ENCODE measurements at places on chromosomes 6 and 20. TPM values are rescaled to one million over a fixed set of nuclear protein-coding genes. Genes with fewer than 3 reads are reported as not detected.

GRCh38 chr6:108627692-108628550, 67.2 kb downstream of the FOXO3 start:
- H3K27me3 ChIP-seq: no peaks in the 10 kb centered on the region
- H3K4me1 ChIP-seq: peaks cover 22% of the 10 kb centered on the region
- H3K27ac ChIP-seq: no peak overlapping the region
- no peak overlapping the region for H3K4me3 ChIP-seq
- no peaks in the 10 kb centered on the region for H3K36me3 ChIP-seq

GRCh38 chr6:84618046-84618752, 146.2 kb downstream of the TBX18 start:
- H3K4me3 ChIP-seq: no peak overlapping the region
- H3K27ac ChIP-seq: peak overlapping the region; percentile 93
- H3K36me3 ChIP-seq: no peaks in the 10 kb centered on the region
- peak; percentile 90 for DNase-seq
- no peaks in the 10 kb centered on the region for H3K27me3 ChIP-seq

The TTK gene
- total RNA-seq: 21.5 TPM

The BCAS1 gene
- total RNA-seq: under 0.01 TPM

DNA sequence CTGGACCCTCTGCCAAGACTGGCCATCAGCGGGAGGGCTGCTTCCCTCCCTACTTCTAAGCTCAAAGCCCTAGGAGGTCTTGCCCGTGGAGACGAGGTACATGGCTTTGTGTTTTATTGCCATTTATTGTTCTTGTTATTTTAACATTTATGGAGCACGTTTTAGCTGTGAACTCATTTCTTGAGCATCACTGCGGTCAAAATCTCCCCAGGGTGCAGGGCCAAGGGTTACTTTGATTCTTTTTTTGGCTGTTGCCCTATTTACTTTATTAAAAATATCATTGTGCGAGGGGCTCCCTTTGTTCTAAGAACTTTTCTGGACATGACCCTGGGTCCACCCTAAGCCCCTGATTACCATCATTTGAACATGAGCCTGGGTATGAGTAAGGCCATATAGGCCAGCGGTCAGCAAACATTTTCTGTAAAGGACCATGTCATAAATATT, 51.6 kb downstream of the EYA2 start:
- no peaks in the 10 kb centered on the region for H3K36me3 ChIP-seq
- H3K27ac ChIP-seq: no peak overlapping the region
- no peak for DNase-seq
- peaks cover under 1% of the 10 kb centered on the region for H3K4me1 ChIP-seq
- H3K27me3 ChIP-seq: no peaks in the 10 kb centered on the region

The NKAIN2 gene
- total RNA-seq: not detected

DNA sequence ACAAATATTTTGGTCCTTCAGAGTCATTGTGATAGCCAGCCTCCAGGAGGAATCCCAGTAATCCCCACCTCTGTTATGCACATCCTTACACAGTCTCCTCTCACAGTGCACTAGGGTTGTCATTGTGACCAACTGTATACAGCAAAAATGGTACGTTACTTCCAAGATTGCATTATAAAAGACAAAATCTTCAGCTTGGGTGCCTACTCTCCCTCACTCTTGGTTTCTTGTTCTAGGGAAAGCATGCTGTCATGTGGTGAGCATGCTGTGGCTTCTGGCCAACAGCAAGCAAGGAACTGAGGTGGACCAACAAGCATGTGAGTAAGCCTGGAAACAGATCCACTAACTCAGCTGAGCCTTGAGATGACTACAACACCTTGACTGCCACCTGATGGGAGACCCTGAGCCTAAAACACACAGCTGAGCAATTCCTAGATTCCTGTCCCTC, 130.1 kb upstream of the DST start:
- H3K36me3 ChIP-seq: no peaks in the 10 kb centered on the region
- no peak overlapping the region for H3K27ac ChIP-seq
- H3K4me1 ChIP-seq: peaks cover 5% of the 10 kb centered on the region
- no peak overlapping the region for H3K4me3 ChIP-seq
- peak; percentile 93 for DNase-seq

The PAK5 gene
- total RNA-seq: not detected

The CLPSL1 gene
- not detected for total RNA-seq

GRCh38 chr6:62150048-62150663, 135.9 kb downstream of the KHDRBS2 start:
- H3K4me3 ChIP-seq: no peak overlapping the region
- no peaks in the 10 kb centered on the region for H3K36me3 ChIP-seq
- no peaks in the 10 kb centered on the region for H3K27me3 ChIP-seq

The MLIP gene
- not detected for total RNA-seq

DNA sequence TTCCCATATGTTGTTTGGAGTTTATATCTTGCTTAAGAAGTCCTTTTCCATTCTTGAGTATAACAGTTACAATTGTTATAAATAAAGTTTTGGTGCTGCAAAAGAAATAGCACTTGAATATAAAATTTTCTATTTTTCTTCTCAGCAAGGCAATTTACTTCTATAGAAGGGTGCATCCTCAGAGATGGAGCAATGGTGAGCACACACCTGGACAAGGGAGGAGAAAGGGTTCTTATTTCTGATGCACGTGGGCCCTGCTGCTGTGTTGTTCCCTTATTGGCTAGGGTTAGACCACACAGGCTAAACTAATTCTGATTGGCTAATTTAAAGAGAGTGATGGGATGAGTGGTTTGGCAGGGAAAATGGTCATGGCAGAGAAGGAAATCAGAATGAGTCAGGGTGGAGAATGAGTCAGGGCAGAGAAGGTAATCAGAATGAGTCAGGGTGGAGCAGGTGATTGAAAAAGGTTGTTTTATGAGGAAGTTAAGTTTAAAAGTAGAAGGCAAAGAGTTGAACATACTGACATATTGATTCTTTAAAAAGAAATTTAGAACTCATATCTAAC, 38.0 kb downstream of the CST8 start:
- no peak overlapping the region for H3K4me3 ChIP-seq
- no peaks in the 10 kb centered on the region for H3K27me3 ChIP-seq
- DNase-seq: no peak
- H3K4me1 ChIP-seq: no peaks in the 10 kb centered on the region

DNA sequence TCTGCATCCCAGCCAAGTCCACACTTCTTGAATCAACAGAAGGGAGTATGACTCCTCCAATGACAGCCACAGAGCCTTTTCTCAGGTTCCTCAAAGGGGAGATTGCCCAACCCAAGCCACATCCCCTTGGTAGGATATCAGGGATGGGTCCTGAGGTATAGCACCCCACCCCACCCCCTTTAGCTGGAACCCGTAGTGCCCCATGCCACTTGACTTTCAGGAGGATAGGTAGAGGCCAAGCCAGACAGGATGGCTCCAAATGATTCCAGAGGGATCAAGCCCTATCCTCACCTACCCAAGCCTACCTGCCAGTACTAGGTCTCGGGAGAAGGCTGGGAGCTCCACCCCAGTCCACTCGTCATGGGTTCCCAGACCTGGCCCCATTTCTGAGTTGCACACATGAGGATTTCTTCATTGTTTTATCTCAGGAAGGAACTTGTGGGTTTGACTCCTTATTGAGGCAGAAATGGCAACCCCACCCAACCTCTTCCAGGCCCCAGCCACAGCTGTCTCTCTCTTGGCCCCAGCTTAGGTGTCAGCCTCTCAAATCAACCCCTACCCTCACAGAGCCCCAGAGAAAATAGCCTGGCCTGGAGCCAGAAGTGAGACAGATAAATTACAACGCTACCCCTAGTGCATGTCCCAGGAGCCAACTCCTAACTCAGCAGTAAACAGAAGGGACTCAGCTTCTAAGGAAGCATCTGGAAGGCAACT, 3.6 kb downstream of the CCND3 start:
- DNase-seq: no peak
- no peak overlapping the region for H3K4me3 ChIP-seq
- no peaks in the 10 kb centered on the region for H3K27me3 ChIP-seq
- H3K36me3 ChIP-seq: peaks cover 26% of the 10 kb centered on the region
- peaks cover 30% of the 10 kb centered on the region for H3K4me1 ChIP-seq

DNA sequence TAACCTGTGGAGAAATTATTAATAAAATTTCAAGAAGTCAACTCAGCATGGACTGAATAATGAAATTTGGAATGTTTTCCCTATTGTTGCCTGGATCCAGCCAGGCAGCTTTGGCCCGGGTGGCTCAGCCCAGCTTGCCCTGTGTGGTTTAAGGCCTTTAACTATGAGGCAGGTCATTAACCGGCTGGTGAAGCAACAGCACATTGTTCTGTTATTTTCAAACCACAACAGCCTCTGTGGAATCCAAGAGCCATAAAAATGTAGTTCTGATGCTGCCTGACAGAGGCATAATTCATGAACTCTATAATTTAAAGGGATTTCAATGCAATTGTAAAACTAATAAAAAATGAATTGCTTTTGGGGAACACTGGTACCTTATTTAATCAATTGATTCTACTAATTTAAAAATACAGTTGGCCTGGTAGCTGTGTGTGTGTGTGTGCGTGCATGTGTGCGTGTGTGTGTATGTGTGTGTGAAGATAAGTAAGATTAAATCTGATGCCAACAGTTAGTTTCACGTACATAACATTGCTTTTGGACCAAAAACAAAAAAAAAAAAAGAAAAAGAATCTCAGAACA, 117.7 kb downstream of the RPS12 start:
- no peak overlapping the region for H3K27ac ChIP-seq
- peak; percentile 76 for DNase-seq
- H3K4me1 ChIP-seq: peaks cover 8% of the 10 kb centered on the region
- no peaks in the 10 kb centered on the region for H3K27me3 ChIP-seq
- H3K4me3 ChIP-seq: no peak overlapping the region

- peaks cover 56% of the 10 kb centered on the region for H3K4me1 ChIP-seq
- no peak overlapping the region for H3K4me3 ChIP-seq
- DNase-seq: no peak
- peaks cover 5% of the 10 kb centered on the region for H3K36me3 ChIP-seq
Observed at GRCh38 chr20:47350691-47351545, 5.6 kb downstream of the ZMYND8 start.

- no peaks in the 10 kb centered on the region for H3K27me3 ChIP-seq
- no peaks in the 10 kb centered on the region for H3K4me1 ChIP-seq
- no peak overlapping the region for H3K4me3 ChIP-seq
- peaks cover 16% of the 10 kb centered on the region for H3K36me3 ChIP-seq
- no peak for DNase-seq
Observed at GRCh38 chr6:160022101-160022500, 53.2 kb downstream of the IGF2R start.

GRCh38 chr20:49344975-49345374, 67.1 kb upstream of the ZNFX1 start:
- no peaks in the 10 kb centered on the region for H3K36me3 ChIP-seq
- peaks cover 9% of the 10 kb centered on the region for H3K4me1 ChIP-seq
- DNase-seq: peak; percentile 92
- 0 out of 2 replicates have a peak overlapping the region, but pooled peaks have one; percentile 30 for H3K27ac ChIP-seq

The OPRL1 gene
- 0.36 TPM for total RNA-seq

- H3K4me1 ChIP-seq: no peaks in the 10 kb centered on the region
- H3K27ac ChIP-seq: no peak overlapping the region
- H3K36me3 ChIP-seq: no peaks in the 10 kb centered on the region
Observed at GRCh38 chr6:134389129-134389528, 71.2 kb upstream of the SGK1 start.

The GGTLC1 gene
- total RNA-seq: not detected

GRCh38 chr6:89522778-89523177, 89.8 kb downstream of the ANKRD6 start:
- H3K27ac ChIP-seq: no peak overlapping the region
- no peaks in the 10 kb centered on the region for H3K27me3 ChIP-seq
- no peak for DNase-seq
- no peaks in the 10 kb centered on the region for H3K4me1 ChIP-seq

The BMP5 gene
- under 0.01 TPM for total RNA-seq

The WTAP gene
- 124 TPM for total RNA-seq

- DNase-seq: no peak
- no peak overlapping the region for H3K27ac ChIP-seq
- peaks cover 12% of the 10 kb centered on the region for H3K4me1 ChIP-seq
- H3K4me3 ChIP-seq: no peak overlapping the region
Observed at GRCh38 chr6:116444575-116444974, 16.6 kb upstream of the CALHM6 start.

GRCh38 chr20:59835448-59836395, 97.7 kb downstream of the SYCP2 start:
- no peak overlapping the region for H3K27ac ChIP-seq
- peak; percentile 5 for DNase-seq
- H3K4me3 ChIP-seq: no peak overlapping the region
- H3K27me3 ChIP-seq: no peaks in the 10 kb centered on the region

The MARCKS gene
- 40.7 TPM for total RNA-seq

The SUMO4 gene
- total RNA-seq: 2.2 TPM

- H3K36me3 ChIP-seq: no peaks in the 10 kb centered on the region
- no peak overlapping the region for H3K4me3 ChIP-seq
- H3K27me3 ChIP-seq: peaks cover 4% of the 10 kb centered on the region
Observed at GRCh38 chr6:110491644-110492317, 15.4 kb upstream of the SLC22A16 start.

- peak overlapping the region; percentile 18 for H3K4me3 ChIP-seq
- DNase-seq: peak; percentile 82
- H3K27me3 ChIP-seq: no peaks in the 10 kb centered on the region
- H3K36me3 ChIP-seq: no peaks in the 10 kb centered on the region
Observed at GRCh38 chr20:25360631-25361286, 29.9 kb downstream of the ABHD12 start.

- no peaks in the 10 kb centered on the region for H3K36me3 ChIP-seq
- no peak overlapping the region for H3K27ac ChIP-seq
- no peak overlapping the region for H3K4me3 ChIP-seq
- no peak for DNase-seq
- H3K4me1 ChIP-seq: no peaks in the 10 kb centered on the region
Observed at GRCh38 chr20:15603978-15604805, 969.1 kb downstream of the KIF16B start.

- no peaks in the 10 kb centered on the region for H3K27me3 ChIP-seq
- no peak overlapping the region for H3K27ac ChIP-seq
- no peak overlapping the region for H3K4me3 ChIP-seq
- no peak for DNase-seq
- no peaks in the 10 kb centered on the region for H3K4me1 ChIP-seq
- H3K36me3 ChIP-seq: peaks cover 2% of the 10 kb centered on the region
Observed at GRCh38 chr6:18186033-18186432, 30.8 kb downstream of the KDM1B start.

DNA sequence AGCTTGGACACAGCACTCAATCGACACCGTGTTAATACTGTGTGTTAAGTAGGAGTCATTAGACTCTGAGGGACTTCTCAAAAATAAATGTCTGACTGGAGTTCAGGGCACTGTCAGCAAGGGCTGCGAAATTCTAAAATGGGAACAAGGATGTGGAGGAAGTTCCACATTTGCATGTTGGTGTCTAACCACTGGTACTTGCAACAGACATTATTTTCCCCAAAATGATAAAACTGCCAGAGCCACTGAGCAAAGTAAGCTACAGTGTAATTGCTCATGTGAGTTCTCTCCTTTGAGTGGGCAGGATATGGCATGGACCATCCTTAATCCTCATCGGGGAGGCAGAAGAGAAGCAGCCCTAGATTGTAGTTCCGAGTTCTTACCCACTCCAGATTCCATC, 215.9 kb downstream of the SLC24A3 start:
- H3K27me3 ChIP-seq: no peaks in the 10 kb centered on the region
- H3K4me1 ChIP-seq: no peaks in the 10 kb centered on the region
- H3K36me3 ChIP-seq: no peaks in the 10 kb centered on the region
- H3K4me3 ChIP-seq: no peak overlapping the region

The TMEM244 gene
- 0.28 TPM for total RNA-seq

The BAG2 gene
- 19.2 TPM for total RNA-seq
